ENCODE measurements at places on chromosomes 7 and 10. TPM values are rescaled to one million over a fixed set of nuclear protein-coding genes. Genes with fewer than 3 reads are reported as not detected.

GRCh38 chr10:101489355-101489754 is 98.7 kb downstream of the POLL start:
- H3K36me3 ChIP-seq = no peaks in the 10 kb centered on the region
- DNase-seq = no peak
- H3K27me3 ChIP-seq = no peaks in the 10 kb centered on the region
- H3K27ac ChIP-seq = no peak overlapping the region
- no peaks in the 10 kb centered on the region for H3K4me1 ChIP-seq

GRCh38 chr10:118871244-118871865 is 116.6 kb upstream of the CACUL1 start:
- no peaks in the 10 kb centered on the region for H3K36me3 ChIP-seq
- no peaks in the 10 kb centered on the region for H3K27me3 ChIP-seq
- peaks cover 16% of the 10 kb centered on the region for H3K4me1 ChIP-seq

GRCh38 chr7:26690135-26690805 is 174.1 kb downstream of the SKAP2 start:
- peaks cover 31% of the 10 kb centered on the region for H3K4me1 ChIP-seq
- no peaks in the 10 kb centered on the region for H3K36me3 ChIP-seq
- no peak for DNase-seq

DNA sequence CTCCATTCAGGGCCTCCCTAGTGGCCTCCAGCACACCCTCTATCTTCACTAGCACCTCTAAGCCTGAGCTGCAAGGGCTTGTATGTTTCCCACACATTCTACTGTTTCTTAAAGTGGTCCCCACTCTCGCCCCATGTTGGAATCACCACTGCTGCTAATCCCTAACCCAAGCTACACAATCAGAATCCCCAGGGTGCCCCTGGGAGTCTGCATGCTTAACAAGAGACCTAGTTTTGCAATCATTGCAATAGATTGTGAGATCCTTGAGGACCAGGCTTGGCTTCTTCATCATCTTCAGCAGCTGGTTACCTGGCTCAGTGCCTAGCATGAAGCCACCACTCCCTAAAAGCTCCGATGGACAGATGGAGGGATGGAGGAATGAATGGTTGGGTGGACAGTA is 113.9 kb downstream of the MYOF start:
- no peak overlapping the region for H3K27ac ChIP-seq
- H3K36me3 ChIP-seq = no peaks in the 10 kb centered on the region
- H3K27me3 ChIP-seq = no peaks in the 10 kb centered on the region
- H3K4me1 ChIP-seq = no peaks in the 10 kb centered on the region
- no peak for DNase-seq

DNA sequence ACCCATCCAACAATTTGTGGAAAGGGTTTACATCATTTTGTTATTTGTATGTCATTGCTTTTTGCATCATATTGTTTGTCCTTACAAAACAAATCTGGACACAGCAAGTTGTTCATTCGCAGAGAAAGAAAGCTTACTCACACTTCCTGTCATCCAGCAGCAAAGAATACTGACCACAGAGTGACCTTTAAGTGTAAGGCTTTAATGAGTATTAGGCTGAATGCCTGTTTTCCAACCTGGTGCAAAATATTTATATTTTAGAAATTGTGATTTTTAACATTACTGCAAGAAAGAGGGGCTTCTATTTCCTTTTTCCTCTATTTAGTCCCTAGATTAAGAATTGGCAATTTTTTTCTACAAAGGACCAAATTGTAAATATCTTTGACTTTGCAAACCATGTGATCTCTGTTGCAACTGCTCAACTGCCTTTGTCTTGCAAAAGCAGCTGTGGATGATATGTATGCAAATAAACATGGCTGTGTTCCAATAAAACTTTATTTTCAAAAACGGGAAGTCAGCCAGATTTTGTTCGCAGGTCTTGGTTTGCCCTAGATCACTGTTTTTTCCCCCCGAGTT is 27.8 kb upstream of the ITGB1 start:
- no peak for DNase-seq
- H3K27me3 ChIP-seq = no peaks in the 10 kb centered on the region
- H3K27ac ChIP-seq = peak overlapping the region; percentile 41
- no peak overlapping the region for H3K4me3 ChIP-seq
- H3K4me1 ChIP-seq = peaks cover 18% of the 10 kb centered on the region
- H3K36me3 ChIP-seq = no peaks in the 10 kb centered on the region

The MRC1 gene
- 2.4 TPM for total RNA-seq

The TUBB8 gene
- 0.80 TPM for total RNA-seq

The NEUROD6 gene
- not detected for total RNA-seq

The EPDR1 gene
- 12.2 TPM for total RNA-seq
